Renal cortical epithelial cell (primary cell): ENCODE measurements at places on chromosomes 1 and 21. TPM values are rescaled to one million over a fixed set of nuclear protein-coding genes. Genes with fewer than 3 reads are reported as not detected.

The C4BPA gene
- 0.05 TPM in 1 of 2 replicates, not detected in the other for total RNA-seq

The LCE1D gene
- not detected in 2 replicates for total RNA-seq

The KIAA0040 gene
- 6.1 and 8.7 TPM in 2 replicates for total RNA-seq

The HSD3B2 gene
- total RNA-seq: not detected in 2 replicates

The PDC gene
- not detected in 2 replicates for total RNA-seq

The CFHR1 gene
- total RNA-seq: not detected in 2 replicates

The EDARADD gene
- total RNA-seq: 0.05 TPM in 1 of 2 replicates, not detected in the other

The C8B gene
- total RNA-seq: not detected in 2 replicates

The KLHL21 gene
- total RNA-seq: 29.5 and 59.7 TPM in 2 replicates

The OR2T33 gene
- not detected in 2 replicates for total RNA-seq

The CFAP74 gene
- not detected in 2 replicates for total RNA-seq

The PPFIA4 gene
- total RNA-seq: 1.6 and 12.4 TPM in 2 replicates

The DNAJC11 gene
- 39.9 and 99.0 TPM in 2 replicates for total RNA-seq

The VHLL gene
- total RNA-seq: not detected in 2 replicates

The GBP1 gene
- 37.7 and 50.0 TPM in 2 replicates for total RNA-seq

The NTRK1 gene
- total RNA-seq: not detected in 2 replicates

The ST6GALNAC5 gene
- 0.80 and 19.1 TPM in 2 replicates for total RNA-seq

The PLXNA2 gene
- 5.7 and 5.8 TPM in 2 replicates for total RNA-seq

The C1orf210 gene
- total RNA-seq: 0.15 and 3.0 TPM in 2 replicates
